ENCODE measurements at places on chromosomes 4 and X. TPM values are rescaled to one million over a fixed set of nuclear protein-coding genes. Genes with fewer than 3 reads are reported as not detected.

NLGN4X gene
- total RNA-seq, result not detected

MED14 gene
- 37.1 TPM for total RNA-seq

LONRF3 gene
- total RNA-seq, result 1.7 TPM

SLC10A3 gene
- 13.2 TPM for total RNA-seq

MAGEB1 gene
- total RNA-seq, result not detected

CSAG3 gene
- total RNA-seq, result not detected

AVPR2 gene
- not detected for total RNA-seq

MMGT1 gene
- 15.6 TPM for total RNA-seq

FRMD7 gene
- total RNA-seq, result not detected

DNA sequence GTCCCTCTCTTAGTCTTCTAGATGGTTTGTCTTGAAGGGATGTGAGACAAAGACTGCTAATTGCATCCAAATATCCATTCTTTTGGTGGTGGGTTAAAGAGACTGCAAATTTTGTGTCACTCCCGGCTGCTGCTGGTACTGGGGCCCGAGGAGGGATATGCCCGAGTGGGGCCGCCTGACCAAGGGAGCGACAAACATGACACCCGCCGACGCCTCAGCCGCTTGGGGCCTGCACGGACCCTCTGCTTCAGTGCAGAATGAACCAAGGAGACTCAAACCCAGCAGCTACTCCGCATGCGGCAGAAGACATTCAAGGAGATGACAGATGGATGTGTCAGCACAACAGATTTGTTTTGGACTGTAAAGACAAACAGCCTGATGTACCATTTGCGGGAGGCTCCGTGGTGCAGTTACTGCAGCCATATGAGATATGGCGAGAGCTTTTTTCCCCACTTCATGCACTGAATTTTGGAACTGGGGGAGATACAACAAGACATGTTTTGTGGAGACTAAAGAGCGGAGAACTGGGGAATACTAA, 13.6 kb upstream of the ARX start:
- no peak for DNase-seq

GRCh38 chrX:107601326-107601725, 27.0 kb upstream of the PRPS1 start:
- DNase-seq, result no peak

DNA sequence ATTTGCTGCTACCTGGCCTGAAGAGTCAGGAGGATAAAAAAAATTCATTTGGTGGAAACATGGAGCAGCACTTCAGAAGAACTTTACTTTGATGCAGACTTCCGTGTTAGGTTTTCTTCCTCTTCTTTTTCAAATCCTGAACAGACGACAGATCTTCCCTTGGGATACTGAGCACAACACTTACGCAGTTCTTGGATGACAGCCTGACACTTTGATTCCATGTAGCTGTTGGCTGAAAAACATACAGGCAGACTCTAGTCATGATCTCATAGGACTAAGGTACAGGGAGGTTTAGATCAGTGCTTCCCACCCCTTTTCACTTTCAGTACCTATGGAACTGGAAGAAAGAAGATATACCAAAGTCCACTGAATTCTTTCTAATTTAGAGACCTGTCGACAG, 9.2 kb downstream of the CMC4 start:
- no peak for DNase-seq

DNA sequence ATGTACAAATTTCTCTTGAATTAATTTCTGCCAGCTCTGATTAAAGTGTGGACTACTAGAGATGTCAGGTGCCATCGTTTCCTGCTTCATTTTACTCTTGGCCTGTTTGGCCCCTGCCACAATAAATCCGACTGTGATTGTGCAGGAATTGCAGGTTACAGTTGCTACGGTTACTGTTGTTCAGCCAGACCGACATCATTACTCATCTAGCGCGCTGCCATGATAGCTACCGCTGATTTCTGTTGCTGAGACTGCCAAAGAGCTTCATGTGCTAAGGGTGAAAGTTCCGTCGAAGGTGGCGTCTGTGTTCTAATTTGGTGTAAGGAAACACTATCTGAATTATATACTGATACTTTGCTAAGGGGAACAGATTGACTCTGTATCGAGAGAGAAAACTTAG, 22.1 kb downstream of the SLIT2 start:
- no peak for DNase-seq

DNA sequence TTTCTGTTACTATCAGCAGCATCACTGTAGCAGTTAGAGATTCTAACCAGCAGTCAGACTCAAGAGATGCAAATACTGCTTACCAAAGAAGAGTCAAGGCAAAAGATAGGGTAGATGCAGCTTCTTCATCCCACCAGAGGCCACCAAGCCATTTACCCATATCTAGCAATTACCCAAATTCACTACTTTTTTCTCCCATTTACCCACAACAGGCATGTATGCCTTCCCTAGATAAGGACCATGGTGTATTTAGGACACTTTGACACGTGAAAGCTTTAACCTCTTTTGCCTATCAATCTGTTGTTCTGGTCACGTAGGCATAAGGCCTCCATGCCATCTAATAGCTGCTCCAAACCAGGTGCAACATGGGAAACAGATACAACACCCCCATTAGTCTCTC, 5.6 kb downstream of the LARP7 start:
- no peak for DNase-seq

GRCh38 chrX:69618803-69619202, 2.9 kb downstream of the EDA start:
- DNase-seq, result peak; percentile 8

DNA sequence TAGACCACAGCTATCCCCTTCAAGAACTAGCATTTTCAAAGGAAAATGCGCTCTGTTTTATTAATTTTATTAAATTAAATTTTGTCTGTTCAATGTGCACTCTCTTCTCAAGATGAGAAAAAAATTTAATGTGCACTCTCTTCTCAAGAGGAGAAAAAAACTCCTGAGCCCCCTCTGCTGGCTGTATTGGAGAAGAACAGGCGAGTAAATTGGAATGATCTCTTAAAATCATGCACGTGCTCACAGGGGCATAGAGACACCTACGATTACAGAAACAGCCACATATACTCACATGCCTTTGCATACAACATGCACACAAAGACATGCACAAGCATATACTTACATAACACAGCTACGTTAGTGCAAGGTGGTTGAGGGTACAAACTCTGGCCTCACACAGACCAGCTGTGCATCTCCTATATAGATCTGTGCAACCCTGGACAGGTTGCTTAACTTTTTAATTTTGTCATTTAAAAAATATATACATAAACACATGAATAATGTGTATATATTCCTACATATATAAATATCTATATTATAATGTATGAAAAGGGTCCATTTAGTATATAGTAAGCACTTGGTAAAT, 176.2 kb upstream of the CXorf66 start:
- peak; percentile 34 for DNase-seq

GRCh38 chrX:3940000-3940610, 226.7 kb upstream of the PRKX start:
- DNase-seq, result no peak

- no peak for DNase-seq
Measured at GRCh38 chrX:39008549-39008948, 207.3 kb downstream of the MID1IP1 start.

DNA sequence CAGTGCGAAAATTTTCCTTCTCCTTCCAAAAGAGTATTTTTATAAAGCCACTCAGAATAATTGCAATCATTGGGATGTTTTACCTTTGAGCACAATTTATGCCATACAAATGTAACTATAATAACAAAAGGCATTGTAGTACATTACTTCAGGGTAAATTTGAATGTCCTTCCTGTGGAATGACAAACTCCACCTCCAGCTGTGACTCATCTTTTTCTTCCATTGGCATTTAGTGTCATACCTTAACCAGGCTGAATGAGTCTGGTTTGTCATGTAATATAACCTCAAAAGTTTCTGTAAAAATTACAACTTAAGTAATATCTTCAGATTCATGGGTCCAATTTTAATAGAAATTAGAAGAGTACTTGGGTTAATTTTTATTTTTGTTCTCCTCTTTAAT, 93.3 kb downstream of the TMEM47 start:
- no peak for DNase-seq

- no peak for DNase-seq
Measured at GRCh38 chrX:153945956-153946943, 1.8 kb upstream of the RENBP start.

DNA sequence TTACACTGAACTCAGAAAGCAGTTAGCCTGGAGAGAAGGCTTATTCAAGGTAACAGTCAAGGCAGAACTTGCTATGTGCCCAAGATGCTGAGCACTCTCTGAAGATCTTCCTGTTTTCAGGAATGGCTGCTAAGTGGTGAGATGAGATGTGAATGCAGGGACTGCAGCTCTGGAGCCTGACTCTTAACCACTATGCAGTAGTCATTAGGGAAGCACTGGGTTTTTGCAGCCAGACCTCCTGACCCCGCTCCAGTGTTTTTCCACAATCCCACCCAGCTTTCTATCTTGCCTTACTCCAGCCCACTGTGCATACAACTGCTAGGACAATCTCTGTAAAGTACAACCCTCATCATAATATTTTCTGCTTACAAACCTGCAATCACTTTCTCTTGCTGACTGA, 95.2 kb upstream of the LNX1 start:
- DNase-seq, result no peak

DNA sequence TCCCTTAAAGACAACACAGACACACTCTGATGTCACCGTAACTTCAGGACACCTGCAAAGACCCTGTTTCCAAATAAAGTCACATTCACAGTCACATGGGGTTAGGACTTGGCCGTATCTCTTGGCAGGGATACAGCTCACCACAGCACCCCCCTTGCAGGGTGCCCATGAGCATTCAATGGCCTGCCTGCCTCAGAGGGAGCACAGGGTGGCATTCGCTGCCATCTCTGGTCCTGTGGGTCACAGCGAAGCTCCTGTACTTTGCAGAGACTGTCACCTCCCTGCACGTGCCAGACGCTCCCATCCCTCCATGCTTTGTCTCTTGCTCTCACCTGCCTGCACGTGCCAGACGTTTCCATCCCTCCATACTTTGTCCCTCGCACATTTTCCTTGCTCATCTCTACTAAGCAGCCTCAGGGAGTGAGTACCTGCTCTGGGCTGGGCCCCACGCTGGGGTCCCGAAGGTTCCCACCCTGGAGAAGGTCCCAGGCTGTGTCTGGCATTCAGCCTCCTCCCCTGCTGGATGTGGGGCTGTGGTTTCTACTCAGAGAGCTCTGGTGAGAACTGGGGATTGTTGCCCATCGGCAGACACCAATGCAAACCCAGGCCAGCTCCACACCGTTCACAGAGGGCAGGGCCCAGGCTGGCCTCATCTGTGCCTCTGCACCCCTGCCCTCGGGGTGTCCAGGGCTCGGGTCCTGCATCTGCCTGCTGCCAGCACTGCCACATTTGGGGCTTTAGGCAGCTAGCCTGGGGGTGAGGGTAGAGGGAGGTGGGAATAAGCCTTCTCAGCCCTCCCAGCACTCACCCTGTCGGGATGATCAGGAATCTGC, 15.8 kb downstream of the HTRA3 start:
- DNase-seq, result no peak

- no peak for DNase-seq
Measured at GRCh38 chr4:16731776-16732380, 166.6 kb downstream of the LDB2 start.

DNA sequence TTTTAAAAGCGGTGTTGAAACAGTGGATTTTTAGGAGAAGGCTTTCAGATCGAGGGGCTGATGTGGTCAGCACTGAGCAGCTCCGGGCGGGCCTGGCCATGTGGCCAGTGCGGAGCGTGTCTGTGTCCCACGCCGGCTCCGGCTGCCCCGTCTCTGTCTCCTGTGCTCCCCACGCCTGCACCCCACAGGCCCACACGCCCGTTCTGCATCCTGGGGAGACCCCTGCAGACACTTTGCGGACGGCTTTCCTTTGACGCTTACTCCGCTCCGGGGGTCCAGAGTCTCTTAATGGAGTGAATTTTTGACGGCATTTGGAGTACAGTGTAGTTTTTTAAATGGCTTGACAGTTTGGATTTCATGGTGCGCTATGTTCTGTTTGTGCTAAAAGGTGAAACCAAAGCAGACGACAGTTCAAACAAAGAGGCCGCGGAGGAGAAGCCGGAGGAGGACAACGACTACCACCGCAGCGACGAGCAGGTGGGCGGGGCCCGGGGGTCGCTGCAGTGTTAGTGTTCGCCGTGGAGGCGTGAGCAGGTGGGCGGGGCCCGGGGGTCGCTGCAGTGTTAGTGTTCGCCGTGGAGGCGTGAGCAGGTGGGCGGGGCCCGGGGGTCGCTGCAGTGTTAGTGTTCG, 38.7 kb downstream of the PCGF3 start:
- DNase-seq, result no peak

DNA sequence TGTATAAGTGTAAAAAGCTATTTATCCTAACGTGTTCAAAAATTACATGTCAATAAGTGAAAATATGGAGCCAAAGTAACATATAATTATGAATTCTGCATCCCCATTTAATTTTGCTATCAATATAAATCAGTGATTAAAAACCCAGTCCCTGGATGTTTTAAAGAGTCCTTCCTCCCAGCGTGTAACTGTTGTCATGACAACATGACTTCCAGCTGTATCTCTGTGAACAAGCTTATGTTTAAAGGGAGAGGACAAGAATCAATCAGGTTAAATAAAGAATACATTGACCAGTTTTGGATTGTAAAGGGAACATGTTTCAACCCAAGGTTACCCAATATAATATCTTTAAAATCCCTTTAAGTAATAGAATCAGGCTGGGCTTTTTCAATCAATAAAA, 219.7 kb downstream of the NSUN7 start:
- no peak for DNase-seq

DNA sequence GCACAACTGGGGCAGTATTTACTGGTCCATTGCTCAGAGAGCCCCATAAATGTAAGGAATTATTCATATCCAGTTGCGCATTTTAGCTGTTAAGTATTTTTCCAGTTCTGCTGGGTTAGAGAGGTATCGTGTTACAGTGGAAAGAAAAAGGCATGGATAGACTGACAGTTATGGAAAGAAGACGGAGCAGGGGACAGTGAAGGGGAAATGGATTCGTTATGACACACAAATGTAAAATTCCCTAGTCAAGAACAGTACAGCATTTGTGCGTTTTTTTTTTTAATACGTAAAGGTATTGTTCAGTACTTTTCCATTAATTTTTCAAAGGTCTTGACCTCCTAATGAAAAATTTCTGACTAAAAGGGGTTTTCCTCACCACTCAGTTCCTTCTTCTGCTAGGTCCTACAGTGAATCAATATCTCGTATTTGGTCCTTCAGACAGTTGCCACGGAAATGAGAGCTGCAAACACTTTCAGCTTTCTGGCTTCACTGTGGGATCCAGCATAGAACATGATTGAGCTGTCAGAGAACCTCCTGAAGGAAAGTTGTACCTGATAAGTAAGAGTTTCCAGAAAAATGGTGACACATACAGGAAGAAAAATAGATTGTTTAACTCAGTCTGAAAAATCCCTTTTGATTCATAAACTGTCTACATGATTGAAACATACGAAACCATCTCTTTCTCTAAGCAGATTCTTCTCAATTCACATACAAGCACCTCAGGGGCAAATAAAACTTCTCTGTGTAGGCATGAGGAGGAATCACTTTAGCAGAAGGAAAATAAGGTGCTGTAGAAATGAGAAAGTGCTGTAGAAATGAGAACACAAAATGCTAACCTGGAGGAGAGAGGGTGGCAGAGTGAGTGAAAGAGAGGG, 21.8 kb upstream of the BBS12 start:
- peak; percentile 54 for DNase-seq

- DNase-seq, result no peak
Measured at GRCh38 chr4:73477176-73477575, 4.4 kb upstream of the AFM start.
